ENCODE measurements at places on chromosomes 5 and 9.

GRCh38 chr5:92580814-92581213 lies 1000.2 kb downstream of the NR2F1-AS1 start:
- no peak for DNase-seq

GRCh38 chr5:135350536-135350935 lies 48.5 kb downstream of the MACROH2A1 start:
- no peak for DNase-seq

- DNase-seq: no peak
These were observed 398.2 kb downstream of the NFIB start for GRCh38 chr9:13915591-13916301.

DNA sequence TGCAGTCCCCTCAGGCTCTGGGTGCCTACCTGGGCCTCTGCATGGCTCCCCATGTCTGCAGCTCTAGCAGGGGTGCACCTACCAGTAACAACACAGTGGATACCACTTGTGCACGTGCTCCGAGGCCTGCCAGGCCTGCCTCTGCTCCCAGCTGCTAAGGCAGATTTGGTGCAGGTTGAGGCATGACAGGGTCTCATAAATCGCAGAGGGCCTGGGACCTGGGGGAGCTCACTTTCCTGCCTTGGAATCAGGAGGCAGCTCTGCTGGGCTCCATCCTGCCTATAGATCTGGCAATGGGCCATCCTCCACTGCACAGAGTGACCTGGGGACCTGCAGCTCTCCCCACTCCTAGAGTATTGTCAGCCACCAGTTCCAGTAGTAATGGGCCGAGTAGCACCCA lies 121.9 kb upstream of the CXCL14 start:
- no peak for DNase-seq

DNA sequence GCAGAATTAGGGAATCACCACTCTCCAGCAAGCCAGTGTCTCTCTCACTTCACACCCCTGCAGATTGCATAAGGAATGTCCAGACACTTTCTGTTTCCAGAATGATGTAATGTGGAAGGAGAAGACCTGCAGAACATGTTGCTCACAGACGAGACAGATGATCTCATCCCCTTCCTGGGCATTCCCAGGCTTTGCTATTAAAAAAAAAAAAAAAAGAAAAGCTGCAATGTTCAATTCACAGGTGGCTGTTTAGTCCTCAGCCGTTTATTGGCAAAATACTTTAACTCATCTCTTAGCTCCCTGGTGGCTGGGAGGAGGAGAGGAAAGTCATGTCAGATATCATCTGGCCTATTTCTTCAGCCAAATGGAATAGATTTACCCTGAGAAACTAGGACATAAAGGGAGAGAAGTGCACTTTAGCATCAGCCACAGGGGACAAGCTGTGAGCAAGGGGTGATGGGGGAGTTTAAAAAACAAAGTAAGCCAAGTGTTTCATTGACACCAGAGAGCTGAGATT lies 95.9 kb upstream of the TNC start:
- no peak for DNase-seq

DNA sequence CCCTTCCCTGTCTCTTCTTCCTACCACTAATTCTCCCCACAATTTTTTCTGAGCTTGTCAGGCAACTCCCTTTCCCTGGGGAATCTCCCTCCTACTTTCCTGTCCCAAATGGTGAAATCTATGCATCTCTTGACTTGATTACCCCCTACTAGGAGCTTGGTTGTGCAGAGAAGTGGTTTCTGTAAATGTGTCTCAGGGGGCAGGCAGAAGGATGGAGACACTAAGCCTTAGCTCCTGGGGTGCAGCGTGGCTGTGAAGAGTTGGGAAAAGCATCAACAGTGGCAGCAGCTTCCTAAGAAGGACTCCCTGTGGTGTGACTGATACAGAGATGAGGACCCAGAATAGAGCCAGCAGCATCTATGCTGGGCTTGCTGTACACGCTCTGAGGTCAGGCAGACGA lies 62.3 kb downstream of the NRG2 start:
- DNase-seq: no peak

- DNase-seq: no peak
These were observed 134.8 kb downstream of the PCSK5 start for GRCh38 chr9:76025286-76025685.
